ENCODE measurements at places on chromosomes 2 and 18.

- no peak for DNase-seq
These were observed 13.3 kb downstream of the UBE2F start for GRCh38 chr2:237980087-237980486.

DNA sequence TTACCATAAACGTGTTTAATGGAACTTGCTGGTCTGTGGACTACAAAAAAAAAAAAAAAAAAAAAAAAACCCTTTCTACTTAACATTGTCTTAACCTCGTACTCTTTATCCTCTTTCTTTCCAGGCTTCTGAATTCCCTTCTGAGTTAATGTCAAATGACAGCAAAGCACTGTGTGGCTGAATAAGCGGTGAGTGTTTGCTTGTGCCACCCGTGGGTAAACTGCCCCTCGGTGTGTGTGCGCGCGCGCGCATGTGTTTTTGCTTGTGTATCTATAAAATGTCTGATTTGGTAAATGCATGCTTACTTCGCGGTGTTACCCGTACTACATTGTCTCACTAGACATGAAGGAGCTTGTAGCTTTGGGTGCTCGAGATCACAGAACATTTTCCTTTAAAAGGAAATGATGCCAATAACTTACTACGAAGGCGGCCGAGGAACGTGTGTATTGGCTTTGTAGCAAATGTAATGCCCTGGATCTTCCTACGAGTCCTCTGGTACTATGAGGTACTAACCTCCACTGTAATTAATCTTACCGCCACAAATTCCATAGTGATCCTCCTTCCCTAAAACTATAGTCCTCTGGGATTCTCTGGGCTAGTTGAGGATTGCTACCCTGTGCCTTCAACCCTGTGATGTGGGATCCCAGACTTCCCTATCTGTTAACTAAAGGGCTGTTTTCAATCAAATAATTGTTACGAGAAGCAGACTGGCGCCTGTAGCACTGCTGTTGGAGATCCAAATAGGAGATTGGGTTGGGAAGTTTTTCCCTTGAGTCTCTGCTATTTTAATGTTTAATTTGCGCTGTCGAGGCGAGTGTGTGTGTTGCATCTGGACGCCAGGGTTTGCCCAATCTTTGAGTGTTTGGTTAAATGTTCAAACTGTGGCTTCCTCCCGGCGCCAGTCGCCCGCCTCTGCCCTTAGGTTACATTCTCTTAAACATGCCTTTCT lies 1.1 kb downstream of the ID2 start:
- DNase-seq = peak; percentile 29

- no peak for DNase-seq
These were observed 45.0 kb downstream of the MAP4K4 start for GRCh38 chr2:101742547-101742946.

- DNase-seq = no peak
These were observed 411.8 kb downstream of the SOX11 start for GRCh38 chr2:6103949-6104348.

Measured in T-helper 17 cell (primary cell).